ENCODE measurements at places on chromosomes 12 and 14.

- no peak for DNase-seq
Observed at GRCh38 chr14:105492971-105493871, 2.2 kb downstream of the TEDC1 start.

GRCh38 chr12:45379261-45379660, 163.4 kb downstream of the ANO6 start:
- no peak for DNase-seq

- DNase-seq = no peak
Observed at GRCh38 chr14:100498068-100498467, 89.1 kb downstream of the BEGAIN start.

GRCh38 chr12:116247377-116247776, 30.1 kb downstream of the MED13L start:
- no peak for DNase-seq

DNA sequence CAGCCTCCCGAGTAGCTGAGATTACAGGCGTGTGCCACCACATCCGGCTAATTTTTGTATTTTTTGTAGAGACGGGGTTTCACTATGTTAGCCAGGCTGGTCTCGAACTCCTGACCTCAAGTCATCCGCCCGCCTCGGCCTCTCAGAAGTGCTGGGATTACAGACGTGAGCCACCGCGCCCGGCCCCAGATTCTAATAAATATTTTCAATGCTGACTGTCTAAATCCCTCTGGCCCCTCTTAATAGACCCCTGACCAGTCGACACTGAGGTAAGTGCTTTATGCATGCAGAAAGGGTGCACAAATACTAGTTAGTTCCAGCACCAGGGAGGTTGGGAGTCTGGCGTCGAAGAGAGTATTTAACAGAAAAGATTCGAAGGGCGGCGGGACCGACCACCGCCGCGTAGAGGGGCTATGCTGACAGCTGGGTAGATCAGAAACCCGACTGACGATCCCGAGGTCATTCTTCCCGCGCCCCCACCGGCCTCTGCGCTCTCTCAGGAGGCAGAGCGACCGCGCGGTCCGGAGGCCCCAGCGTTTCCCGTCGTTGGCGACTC, 1.1 kb upstream of the SPATS2 start:
- DNase-seq = no peak

DNA sequence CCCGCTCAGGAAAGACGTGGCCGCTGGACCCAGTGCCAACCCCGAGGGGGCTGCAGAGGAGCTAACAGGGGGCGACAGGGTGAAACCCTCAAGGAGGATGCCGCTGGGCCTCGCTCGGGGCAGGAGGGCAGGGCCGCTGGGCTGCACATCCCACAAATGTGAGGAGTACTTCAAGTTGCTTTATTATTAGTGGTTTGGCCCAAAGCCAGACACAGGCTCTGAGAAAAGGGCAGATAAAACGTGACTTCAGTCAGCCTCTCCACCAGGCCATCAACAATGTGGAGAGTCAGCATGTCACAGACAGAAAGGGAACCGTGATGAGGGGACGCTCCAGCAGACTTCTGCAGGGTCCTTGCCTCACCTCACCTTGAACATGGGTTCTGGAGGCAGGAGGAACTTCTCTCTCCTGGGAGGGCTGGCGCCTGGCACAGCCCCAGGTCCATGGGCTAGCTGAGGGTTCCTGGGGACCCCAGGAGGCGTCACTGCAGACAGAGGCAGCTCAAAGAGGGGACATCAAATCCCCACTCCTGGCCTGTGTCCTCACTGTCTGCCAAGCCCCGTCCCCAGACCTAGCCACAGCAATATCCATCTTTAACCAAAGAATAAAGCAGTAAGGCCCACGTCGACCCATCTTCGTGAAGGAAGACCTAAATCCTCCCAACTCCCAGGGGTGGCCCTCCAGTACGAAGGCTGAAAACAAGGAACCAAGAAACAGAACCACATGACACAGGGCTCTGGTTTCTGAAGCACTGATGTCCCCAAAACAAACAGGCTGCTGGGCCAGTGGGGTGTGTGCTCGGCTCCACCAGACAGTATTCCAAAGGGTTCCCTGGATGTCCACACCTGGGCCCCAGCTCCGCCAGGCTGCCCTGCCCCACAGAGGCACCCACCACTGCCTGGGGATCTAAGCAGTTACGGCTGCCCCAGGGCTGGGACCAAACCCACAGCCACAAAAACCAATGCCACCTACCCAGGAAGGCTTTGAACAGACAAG, 35.1 kb downstream of the CCDC85C start:
- no peak for DNase-seq

GRCh38 chr14:90666571-90666970, 149.7 kb downstream of the TTC7B start:
- no peak for DNase-seq

GRCh38 chr14:102050625-102051024, 36.2 kb downstream of the HSP90AA1 start:
- no peak for DNase-seq

DNA sequence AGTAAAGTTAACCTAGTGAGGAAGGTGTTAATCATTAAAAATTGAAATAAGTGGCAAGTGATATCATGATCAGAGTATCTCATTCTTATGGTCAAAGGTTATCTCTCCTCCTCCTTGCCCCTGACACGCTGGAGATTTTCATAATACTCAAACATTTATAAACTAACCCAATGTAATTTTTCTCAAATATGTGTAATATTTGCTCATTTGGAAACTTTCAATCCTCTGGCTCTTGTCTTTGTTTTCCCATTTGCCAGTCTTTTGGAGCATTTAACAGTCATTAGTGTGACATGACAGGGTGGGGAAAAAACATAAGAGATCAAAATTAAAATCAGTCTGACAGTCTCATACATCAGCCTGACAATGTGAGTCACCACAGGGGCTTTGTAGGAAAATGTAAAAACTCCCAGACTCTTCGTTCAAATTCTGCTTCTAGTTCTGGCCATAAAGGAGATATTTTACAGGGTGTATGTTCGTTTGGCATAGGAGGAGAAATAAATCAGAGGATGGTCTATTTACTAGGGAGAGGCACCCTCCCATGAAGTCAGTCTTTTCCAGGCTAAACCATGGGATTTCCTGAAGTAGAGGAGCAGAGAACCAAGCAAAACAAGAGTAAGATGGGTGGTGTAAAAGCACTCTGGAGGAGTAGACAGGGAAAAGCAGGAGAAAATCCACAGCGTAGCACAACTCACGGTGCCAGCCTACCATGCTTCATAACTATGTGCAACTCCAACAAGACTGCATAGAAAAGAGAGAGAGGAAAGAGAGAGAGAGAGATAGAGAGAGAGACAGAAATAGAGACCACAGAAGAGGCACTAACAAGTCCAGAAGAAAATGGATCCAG, 369.2 kb upstream of the PDE3A start:
- no peak for DNase-seq

GRCh38 chr12:8996682-8997405, 7.5 kb downstream of the KLRG1 start:
- DNase-seq = peak; percentile 14

- DNase-seq = peak; percentile 23
Observed at GRCh38 chr12:48788854-48789775, at the start of gene ADCY6. TSS of gene ADCY6 (minus strand) at chr12:48789089. CDS start at chr12:48783434, 5,655 bp downstream.

- DNase-seq = no peak
Observed at GRCh38 chr12:1108276-1108675, 117.3 kb downstream of the ERC1 start.

- no peak for DNase-seq
Observed at GRCh38 chr12:76117067-76117691, 32.7 kb upstream of the NAP1L1 start.

DNA sequence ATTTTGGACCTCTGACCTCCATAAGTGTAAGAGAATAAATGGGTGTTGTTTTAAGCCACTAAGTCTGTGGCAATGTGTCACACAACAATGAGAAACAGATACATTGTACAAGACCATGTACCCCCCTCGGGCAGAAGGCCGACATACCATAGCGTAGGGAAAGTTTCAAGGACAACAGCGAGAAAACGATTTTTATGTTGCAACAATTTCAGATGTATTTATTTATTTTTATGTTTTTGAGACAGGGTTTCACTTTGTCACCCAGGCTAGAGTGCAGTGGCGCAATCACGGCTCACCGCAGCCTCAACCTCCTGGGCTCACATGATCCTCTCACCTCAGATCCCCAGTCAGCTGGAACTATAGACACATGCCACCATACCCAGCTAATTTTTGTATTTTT, 136.4 kb upstream of the NCOR2 start:
- no peak for DNase-seq

- DNase-seq = no peak
Observed at GRCh38 chr12:30782316-30783173, 27.8 kb upstream of the CAPRIN2 start.
